Activated CD8-positive, alpha-beta memory T cell treated with anti-CD3 and anti-CD28 coated beads for 1 hour (primary cell): ENCODE measurements at places on chromosomes 7 and 10.

DNA sequence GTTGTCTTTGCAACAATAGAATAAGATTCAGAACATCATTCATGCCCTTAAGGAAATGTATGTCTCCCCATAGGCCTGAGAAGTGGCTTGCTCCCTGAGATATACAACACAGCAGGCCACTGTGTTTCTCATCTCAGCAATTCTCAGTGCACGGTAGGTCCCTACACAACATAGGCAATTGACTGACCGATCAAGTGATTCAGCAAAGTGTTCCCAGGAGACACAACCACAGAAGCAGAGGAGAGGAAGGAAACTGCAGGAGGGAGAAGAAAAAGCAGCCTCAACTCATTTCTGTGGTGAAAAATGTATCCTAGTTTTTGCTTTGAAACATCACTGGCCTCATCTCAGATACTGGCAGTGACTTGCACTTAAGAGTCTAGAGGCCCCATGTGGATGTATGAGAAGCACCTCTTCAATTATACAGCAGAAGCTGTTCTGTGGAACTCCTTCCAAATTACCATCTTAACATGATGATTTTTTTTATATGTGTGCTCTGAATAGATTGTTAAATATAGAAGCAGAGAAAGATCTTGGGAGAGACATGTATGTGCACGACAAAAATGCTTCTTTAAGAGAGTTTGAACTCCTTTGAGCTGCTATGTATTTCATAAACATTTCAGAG is 306.8 kb downstream of the XPNPEP1 start:
- DNase-seq: no peak

- no peak for DNase-seq
These were observed 10.2 kb upstream of the FAM13C start for GRCh38 chr10:59372543-59372942.

DNA sequence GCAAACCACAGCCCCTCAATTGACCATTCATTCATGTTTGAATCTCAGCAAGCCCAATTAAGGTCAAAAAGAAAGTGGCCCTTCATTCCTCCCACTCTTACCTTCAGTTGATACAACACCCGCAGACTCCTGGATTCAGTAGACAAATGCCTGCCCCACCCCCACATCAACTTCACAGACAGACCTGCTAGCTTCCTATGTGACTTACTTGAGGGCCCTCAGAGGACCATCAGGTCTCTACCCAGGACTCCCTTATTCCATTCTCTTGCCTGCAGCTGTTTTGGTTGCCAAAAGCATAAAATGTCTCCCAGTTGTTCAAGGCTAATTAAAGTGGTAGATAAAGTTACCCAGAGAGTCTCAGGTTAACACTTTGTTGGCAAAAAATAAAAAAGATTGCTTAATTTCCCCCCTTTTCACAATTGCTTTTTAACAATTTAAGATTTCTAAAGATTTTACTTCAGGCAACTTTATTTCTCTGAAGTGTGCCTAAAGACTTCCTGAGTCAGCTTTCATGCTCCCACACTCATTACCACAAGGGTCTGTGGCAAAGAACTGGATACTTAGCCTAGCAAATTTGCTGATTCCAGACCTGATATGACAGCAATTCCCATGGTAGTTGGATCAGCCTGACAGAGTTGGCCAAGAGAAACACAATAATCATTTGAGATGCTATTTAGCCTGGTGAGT is 3.3 kb upstream of the MTERF1 start:
- DNase-seq: no peak

DNA sequence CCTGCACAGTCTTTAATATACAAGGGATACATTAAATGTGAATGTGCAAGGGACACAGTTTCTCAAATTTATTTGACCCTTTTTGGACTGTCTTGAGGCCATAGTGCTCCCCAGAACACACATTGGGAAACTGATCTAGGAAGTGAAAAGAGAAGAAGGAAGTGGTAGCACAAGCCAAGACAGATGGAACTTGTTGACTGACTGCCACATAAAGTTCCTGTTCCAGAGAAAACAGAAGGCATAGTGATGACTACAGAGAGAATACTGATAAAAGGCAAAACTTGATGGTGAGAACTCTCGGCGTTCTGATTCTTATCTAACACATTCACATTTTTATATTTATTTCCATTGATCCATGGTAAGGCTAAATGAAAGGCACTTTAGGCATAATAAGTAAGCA is 1216.4 kb downstream of the CNTNAP2 start:
- DNase-seq: no peak

DNA sequence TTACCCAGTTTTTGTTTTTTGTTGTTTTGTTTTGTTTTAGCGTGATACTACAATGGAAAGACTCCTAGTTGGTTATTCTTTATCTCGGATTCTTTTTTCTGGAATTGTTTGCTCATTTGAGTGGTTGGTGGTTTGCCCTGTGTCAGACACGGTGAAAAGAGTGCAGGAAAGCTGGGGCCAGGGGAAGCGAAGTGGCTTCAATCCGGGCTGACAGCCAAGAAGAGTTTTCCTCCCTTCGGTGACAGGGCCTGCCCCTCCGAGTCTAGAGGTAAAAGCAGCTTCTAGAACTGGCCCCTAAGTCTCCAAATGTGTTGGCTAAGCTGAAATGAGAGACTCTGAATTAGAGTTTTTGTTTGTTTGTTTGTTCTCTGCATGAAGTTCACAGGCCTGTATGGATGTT is 5.7 kb upstream of the AP5Z1 start:
- no peak for DNase-seq

DNA sequence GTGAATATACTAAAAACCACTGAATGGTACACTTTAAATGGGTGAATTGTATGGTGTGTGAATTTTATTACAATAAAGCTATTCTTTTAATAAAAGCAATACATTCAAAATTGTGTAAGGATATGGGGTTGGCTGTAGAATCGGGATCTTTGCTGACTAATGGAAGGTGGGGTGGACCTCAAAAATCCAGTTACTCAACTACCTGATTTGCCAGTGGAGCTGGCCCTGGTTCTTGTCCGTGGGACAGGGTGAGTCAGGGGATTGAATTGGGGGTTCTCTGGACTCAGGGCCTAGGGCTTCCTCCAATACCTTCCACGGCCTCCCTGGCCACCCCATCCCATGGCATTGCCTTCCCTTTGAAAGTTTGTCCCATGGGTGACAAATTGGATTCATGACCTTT is 13.5 kb upstream of the RABGEF1 start:
- DNase-seq: no peak

DNA sequence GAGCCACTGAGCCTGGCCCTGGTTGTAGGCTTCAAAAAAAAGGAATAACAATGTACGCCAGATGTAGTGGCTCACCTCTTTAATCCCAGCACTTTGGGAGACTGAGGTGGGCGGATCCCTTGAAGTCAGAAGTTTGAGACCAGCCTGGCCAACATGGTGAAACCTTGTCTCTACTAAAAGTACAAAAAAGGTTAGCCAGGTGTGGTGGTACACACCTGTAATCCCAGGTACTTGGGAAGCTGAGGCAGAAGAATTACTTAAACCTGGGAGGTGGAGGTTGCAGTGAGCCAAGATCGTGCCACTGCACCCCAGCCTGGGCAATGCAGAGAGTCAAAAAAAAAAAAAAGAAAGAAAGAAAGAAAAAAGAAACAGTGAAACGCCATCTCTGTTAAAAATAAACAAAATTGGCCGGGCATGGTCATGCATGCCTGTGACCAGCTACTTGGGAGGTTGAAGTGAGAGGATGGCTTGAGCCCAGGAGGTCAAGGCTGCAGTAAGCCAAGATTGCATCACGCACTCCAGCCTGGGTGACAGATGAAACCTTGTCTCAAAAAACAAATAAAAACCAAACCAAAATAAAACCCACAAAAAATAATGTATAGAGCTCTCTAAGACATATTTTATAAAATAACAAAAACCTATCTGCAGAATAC is 4.7 kb upstream of the KLHDC10 start:
- no peak for DNase-seq

- DNase-seq: no peak
These were observed 7.6 kb downstream of the FAM53B start for GRCh38 chr10:124736491-124737136.

DNA sequence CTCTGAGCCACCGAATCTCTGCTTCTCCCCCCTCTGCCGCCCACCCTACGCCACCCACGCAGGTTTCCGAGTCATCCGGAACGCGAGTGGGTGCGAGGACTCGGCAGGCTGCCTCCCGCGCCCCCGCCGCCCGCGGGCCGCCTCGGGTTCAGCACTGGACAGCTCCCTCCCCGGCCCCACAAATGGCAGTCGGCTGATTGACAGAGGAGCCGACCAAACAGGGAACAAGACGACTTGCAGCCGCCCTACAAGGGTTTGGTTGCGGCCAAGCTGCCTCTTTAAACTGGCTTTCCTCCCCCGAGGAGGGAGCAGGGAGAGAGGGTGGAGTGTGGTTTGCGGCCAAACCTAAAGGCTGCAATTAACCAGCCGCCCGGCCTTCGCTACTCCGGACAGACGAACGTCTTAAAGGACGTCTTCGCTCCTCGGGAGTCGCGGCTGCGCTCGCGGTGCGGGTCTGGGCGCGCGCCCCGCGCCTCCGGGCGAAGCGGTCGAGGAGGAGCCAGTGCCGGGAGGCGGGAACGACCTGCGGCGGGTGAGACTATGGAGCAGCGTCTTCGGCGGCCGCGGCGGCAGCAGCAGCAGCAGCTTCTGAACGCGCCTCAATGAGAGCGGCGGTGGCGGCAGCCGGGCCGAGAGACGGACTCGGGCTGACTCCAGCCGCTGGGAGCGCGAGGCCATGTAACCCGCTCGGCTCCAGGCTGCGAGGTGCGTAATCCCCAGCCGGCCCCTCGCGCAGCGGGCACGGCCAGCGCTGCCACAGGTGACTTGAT is at the start of gene GPR158:
Gene GPR158 (plus strand): TSS at position 541 of the 770 bp plus-strand sequence. CDS start 420 bp downstream, outside the sequence.
- DNase-seq: no peak

DNA sequence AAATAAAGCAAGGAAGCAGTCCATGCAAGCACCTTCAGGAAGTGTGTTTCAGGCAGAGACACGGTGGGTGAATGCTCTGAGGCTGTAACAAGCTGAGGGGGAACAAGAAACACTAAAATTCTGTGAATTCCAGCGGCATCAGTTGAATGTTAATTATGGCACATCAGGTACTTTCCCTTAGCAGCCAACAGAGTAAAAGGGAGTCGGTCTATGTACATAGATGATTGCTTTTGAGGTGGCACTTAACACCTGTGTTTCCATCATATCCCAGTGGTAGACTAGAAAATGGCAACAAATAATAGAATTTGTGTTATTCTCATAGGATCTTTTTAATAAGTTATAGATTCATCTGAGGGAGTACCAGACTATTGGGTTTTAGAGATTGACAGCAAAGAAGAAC is 481.0 kb upstream of the KLF6 start:
- no peak for DNase-seq

DNA sequence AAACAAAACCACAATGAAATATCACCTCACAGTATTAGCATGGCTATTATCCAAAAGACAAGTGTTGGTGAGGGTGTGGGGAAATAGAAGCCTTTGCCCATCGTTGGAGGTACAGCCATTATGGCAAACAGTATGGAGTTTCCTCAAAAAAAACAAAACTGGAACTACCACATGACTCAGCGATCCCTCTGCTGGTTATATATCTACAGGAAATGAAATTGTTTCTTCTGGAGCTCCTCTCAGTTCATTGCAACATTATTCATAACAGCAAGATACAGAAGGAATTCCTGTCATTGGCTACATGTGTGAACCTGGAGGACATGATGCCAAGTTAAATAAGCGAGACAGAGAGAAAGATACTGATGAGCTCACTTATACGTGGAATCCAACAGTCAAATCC is 2.4 kb upstream of the UBE3C start:
- no peak for DNase-seq

- no peak for DNase-seq
These were observed 11.0 kb downstream of the CALHM2 start for GRCh38 chr10:103441206-103441605.

- no peak for DNase-seq
These were observed 59.3 kb upstream of the VWC2 start for GRCh38 chr7:49714182-49714581.

DNA sequence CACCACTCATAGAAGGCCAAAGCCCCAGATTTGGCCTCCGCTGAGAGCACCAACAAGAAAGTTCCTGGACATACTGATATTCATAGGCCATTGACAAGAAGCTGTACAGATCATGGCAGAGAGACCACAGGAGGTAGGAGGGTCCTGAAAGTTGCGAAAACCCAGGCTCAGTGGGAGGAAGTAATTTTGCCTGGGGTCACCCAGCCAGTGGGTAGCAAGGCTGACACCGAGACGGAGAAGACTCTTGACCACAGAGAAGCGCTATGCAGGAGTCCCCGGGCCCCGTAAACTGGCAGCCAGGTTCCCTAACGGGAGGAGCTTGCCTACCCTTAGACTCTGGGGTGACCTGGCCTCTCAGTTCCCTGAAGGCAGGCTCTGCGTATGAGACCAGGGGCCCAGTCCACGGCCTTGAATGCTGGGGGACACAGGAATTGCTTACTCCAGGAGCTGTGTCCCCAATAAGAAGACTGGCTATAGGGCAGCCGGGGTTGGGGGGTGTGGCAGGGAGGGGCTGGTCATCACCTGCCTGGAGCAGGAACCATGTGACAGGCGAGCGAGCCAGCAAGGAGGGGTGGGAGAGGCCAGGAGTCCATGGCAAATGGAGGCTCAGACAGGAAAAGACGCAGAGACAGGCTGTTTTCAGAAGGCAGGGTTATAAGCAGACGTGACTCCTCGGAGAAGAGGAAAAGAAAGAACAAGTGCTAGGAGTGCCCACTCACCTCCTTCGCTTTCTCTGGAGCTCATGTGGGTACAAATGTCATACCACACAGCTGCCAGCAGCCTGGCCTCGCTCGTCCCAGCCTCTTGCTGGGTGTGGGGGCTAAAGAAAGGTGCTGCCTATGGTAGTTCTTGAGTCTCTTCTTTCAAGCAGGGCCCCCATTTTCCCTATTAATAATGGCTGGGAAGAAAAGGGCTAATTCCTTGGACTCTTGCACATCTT is 24.6 kb upstream of the NPFFR1 start:
- no peak for DNase-seq

- DNase-seq: no peak
These were observed 603.5 kb downstream of the ARL4A start for GRCh38 chr7:13290975-13291374.

GRCh38 chr10:74824184-74824899 is 2.1 kb upstream of the KAT6B start:
- DNase-seq: no peak

DNA sequence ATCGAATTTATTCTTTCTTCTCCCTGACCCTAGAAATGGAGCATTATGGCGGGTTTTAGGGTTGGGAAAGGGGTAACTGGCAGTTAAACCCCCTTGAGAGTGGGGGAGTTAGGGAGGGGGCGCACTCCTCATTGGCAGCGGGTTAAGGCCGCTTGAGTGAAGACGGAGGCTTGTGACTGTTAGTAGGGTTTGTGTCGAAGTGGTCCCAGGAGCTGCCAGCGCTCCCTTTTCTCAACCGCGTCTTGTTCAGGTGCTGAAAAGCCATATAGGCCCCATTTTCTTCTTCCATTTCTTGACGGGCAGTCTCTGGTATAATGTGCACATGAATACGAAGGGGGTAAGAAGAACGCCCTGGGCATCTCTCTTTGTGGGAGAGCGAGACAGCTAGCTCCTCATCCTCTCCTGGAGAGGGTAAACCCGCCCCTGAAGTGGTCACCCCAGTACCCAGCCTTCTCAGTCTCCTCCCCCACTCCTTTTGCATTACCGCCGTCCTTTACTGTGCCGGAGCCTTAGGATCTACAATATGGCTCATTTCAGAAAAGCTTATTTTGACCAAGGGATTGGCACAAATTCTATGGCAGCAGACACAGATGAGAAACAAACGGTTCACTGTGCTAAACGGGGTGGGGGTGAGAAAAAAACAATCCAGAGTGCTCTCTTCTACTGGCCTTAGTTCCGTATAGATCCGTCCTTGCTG is 836 bp downstream of the KMT2E start:
- peak; percentile 28 for DNase-seq
